ENCODE measurements at places on chromosomes 1 and 21.

DNA sequence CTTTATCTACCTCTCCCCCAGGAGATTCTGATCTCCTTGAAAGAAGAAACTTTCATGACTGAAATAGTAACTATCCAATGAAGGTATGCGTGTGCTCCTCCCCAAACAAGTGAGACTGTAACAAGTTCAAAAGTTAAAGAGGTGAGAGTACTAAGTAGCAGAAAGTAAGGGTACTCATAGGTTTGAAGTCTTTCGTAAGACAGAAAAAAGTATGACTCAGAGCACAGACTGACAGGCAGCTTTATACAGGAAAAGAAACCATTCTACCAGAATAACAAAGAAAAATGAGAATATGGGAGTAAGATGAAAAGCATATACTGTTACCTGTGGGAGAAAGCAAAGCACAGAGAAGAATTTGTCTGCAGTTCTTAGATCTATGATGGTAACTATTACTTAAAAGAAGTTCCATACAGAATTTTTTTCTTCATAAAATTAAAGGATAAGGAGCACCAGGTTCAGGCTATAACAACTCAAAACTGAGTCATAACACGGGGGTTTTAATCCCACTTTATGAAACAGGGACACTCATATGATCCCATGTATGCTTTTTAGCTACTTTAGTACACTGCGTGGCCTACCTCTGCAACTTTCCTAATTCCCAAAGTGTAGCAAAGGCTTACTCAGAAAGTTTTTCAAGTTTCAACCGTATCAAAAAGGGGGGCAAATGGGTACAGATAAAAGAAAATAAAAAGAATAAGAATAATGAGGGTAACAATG is 52.0 kb downstream of the FOXJ3 start:
- no peak for DNase-seq

GRCh38 chr1:41239988-41240610 is 2.0 kb downstream of the SCMH1 start:
- no peak for DNase-seq

DNA sequence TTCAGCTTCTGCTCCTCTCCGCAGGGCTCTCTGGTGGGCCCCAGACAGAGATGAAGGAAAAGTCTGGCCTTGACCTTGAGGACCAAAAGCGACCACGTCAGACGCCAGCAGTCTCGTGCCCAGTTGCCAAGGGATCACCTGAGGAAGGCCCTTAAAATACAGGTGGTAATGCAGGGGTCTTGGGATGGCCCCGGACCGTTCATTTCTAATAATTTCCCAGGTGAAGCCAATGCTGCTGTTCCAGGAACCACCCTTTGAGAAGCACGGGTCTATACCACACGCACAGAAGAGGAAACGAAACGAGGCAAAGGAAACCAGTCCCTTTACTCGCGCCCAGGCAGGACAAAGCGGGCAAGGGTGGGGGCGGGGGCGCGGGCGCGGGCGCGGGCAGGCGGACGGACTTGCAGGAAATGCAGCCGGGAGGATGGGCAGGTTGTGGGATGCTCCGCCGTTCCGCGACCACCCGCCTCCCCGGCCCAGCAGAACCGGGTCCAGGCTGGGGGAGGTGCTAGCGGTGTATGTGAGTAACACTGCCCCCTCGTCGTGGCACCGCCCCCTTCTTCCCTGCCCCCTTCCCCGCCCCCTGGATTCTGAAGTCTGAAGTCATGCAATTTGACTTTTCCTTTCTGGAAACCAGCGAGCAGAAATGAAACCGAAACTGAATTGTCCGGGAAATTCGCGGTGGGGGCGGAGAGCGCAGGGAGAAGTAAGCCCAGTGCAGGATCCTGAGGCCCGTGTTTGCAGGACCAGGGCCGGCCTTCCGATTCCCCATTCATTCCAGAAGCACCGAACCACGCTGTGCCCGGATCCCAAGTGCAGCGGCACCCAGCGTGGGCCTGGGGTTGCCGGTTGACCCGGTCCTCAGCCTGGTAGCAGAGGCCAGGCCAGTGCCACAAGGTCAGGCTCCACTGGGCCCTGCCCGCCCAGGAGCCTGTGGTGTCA is 5.8 kb upstream of the MX1 start:
- DNase-seq = no peak

GRCh38 chr1:39852214-39852791 is 31.0 kb downstream of the TRIT1 start:
- DNase-seq = no peak
